Stimulated activated CD8-positive, alpha-beta memory T cell treated with anti-CD3 and anti-CD28 coated beads, Interleukin-4, amount 100 ng/mL, for 48 hours (primary cell): ENCODE measurements at places on chromosomes 11 and 22.

- no peak for DNase-seq
Observed at GRCh38 chr11:119783466-119784400, 54.7 kb upstream of the NECTIN1 start.

DNA sequence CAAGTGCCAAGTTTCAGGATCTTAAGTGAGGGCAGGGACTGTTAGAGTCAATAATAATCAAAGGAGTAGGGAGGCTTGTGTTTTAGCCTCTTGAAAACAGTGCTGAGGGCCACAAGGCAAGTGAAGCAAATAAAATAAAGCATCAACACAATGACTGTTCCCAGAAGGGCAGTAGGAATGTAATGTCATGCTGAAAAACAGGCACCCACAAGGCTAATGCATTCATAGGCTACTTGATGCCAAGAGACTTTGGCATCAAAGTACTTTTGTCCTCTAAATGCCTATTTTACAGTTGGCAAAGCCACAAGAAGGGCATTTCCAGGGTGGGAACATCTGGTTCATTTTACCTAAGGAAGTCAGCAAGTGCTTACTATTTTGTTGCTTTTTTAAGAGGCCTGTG lies 22.9 kb downstream of the RAB39A start:
- no peak for DNase-seq

- no peak for DNase-seq
Observed at GRCh38 chr11:72823105-72823804, 9.0 kb downstream of the ATG16L2 start.

- no peak for DNase-seq
Observed at GRCh38 chr11:9150501-9150900, 59.1 kb upstream of the SCUBE2 start.

DNA sequence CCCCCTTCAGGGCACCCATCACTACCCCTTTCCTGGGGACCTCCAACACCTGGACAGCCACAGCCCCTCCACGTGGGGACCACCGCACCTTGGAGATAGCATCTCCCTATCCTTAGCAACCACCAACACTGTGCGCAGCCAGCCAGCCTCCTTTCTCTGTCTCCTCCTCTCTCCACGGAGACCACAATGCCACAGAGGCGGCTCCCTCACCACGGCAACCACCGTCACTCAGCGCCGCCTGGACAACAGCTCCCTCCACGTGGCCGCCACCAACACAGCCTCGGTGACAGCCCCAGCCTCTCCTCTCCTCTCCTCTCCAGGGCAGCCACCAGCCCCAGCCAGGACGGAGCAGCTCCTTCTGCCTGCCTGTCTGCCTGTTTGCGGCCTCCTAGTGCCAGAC lies 10.5 kb downstream of the ELFN2 start:
- peak; percentile 56 for DNase-seq

- DNase-seq, result no peak
Observed at GRCh38 chr11:76234021-76234415, 27.7 kb upstream of the WNT11 start.

DNA sequence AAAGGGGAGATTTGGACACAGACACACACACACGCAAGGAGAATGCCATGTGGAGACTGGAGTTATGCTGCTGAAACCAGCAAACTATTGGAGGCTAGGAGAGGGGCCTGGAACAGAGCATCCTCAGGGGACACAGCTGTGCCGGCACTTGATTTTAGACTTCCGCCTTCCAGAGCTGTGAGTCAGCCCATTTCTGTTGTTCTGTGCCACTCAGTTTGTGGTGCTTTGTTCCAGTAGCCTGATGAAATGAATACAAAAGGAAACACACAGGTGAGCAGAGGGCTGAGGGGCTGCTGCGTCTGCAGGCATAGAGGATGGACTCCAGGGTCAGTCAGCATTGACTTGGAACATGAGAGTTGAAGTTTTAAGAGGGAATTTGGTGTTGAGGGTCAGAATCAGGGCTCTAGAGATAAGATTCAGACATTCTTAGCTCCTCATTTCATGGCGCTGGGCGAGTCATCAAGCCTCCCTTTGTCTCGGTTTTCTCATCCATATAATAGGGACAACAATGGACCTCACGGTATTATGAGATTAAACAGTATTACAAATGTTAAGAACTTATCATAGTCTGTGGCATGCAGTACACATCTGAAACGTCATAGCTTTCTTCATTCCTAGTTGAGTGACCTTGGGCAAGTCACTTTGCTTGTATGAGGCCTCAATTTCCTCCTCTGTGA lies 191.0 kb downstream of the MIAT start:
- DNase-seq, result no peak

GRCh38 chr11:112596324-112596723 lies 335.7 kb upstream of the PLET1 start:
- no peak for DNase-seq

- no peak for DNase-seq
Observed at GRCh38 chr11:61626580-61627380, 45.9 kb upstream of the SYT7 start.

DNA sequence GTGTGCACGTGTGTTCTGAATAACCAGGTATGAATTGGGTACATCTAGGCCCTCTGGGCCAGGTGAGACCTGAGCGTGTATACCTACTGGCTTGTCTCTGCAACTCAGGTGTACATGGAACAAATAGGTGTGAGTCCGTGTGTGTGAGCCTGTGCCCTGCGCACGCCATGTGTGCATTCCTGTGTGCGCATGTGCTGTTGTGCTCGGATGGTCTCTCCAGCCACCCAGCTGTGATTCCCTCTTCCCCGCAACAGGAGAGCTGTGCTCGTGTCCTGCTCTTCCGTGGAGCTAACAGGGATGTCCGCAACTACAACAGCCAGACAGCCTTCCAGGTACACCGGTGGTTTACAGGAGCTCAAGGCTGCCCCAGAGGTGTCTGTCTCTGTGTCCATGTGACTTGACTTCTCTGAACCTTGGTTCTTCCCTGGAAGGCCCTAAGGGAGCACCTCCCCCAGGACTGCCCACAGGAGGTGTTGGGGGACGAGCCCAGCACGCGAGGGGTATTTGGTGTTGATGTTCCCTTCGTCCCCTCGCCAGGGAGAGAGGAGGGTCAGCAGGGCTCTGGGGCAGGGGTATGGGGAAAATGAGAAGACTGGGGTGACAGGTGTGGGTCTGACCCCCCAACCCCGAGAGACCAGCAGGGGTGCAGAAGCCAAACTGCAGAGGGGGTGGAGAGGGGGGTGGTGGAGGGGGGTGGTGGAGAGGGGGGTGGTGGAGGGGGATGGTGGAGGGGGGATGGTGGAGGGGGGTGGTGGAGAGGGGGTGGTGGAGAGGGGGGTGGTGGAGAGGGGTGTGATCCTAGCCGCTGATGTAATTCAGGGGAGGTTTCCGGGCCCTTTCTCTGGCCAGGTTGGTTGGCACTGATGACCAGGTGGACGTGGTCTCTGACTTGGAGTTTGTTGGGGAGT lies 10.7 kb downstream of the SHANK3 start:
- DNase-seq, result no peak

DNA sequence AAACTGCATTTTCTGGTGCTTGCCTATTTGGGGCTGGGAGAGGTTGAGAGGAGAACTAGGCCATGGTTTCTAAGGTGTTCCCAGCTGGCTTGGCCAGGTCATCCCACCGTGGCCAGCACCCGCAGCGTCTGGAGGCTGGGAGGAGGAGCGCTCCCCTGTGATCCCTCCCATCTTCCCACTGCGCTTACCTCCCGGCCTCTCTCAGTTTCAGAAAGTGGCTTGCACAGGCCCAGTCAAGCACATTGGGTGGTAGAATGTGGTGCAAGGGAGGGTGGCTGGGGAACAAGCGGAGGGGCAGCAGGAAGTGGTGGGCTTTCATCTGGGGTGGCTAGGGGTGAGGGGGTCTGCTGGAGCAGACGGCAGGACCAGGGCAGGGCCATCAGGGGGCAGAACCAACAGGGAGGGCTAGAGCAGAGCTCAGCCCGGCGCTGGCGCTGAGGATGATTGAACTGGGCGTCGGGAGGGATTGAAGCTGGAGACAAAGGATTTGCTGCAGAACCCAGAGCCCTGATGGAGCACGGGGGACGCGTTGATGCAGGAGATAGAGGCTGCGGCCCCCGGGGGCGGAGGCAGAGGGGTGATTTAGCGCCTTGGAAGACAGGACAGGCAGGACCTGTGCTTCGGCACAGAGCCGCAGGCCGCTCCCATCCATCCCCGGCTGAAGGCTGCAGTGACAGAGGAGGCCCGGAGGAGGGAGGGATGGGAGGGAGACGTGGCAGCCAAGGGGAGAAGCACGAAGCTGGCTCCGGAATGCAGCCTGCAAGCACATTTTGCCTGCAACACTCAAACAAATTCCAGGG lies 76.0 kb downstream of the TRIM29 start:
- no peak for DNase-seq

GRCh38 chr11:63889344-63889743 lies 27.6 kb downstream of the RCOR2 start:
- DNase-seq, result no peak

- DNase-seq, result no peak
Observed at GRCh38 chr11:128927683-128928336, 14.9 kb downstream of the TP53AIP1 start.

DNA sequence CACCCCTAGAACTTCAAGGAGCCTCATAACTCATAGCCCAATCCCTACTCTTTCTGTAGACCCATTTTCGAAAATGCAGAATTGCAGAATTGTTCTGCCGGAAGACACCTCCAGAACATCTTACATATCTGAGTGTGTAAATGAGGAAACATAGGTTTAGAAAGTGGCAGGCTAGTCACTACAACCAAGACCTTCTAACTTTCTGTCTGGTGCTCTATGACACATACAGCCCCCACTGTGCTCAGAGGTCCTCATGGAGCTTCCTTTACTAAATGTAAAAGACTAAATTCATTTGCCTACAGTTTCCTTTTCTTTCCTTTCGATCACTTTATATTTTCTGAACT lies 132.1 kb upstream of the DDI1 start:
- DNase-seq, result no peak

DNA sequence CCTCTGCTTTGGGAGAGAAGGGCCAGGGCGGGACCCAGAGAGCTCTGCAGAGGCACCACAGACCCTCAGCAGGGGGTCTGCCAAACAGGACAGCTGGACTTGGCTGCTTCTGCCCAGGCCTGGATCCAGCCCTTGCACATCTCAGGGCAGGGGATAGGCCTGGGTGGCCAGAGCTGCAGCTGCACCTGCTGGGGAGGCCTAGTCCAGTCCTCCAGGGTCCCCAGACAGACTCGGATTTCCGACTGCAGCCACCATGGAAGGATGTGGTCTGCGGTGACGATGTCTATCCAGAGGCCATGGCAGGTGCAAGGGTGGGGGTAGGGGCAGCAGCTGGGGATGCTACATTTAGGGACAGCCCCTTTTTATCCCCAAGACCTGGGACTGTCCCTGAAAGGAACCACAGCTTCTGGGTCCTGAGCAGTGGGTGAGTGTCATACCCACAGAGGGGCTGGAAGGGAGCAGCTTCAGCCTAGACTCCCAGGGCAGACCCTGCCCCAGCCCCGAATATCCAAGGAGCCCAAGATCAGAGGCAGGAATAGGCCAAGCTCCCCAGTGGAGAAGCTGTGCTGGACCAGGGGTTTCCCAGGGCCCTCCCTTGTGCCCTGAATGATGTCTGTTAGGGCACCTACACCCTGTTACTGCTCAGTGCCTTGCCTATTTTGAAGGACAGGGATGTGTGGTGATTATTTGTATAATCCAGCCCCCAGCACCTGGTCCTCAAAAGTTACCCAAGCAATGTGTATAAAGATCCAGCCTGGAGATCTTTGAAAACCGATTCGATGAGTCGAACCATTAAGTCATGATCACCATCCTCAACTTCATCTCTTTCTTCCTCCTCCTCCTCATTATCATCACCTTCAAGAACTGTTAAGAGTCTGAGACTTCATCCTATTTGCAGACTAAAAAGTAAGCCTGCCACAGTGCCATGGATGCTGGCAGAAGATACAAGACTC lies 2.5 kb upstream of the IGLL5 start:
- peak; percentile 67 for DNase-seq

GRCh38 chr22:49004484-49005399 lies 822.9 kb downstream of the BRD1 start:
- DNase-seq, result no peak

DNA sequence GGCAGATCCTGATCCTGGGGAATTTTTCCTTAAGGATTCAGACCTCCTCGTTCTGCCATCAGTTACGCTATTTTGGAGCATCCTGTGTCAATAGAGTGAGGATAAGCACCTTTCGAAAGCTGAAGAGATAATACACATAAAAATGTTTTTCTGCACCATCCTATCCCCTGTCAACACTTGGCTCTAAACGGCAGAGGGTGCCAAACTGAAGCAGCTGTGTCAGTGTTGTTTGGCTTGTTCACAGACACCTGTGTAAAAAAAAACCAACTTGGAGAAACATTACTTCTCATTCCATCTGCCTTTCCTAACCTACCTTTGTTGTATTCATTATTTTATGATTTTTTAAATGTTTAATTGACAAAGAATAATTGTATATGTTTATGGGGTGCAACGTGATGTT lies 417.0 kb upstream of the DDI1 start:
- DNase-seq, result no peak

GRCh38 chr22:24763872-24764485 lies 10.5 kb downstream of the PIWIL3 start:
- DNase-seq, result no peak

- no peak for DNase-seq
Observed at GRCh38 chr11:25755918-25756584, 575.9 kb upstream of the ANO3 start.

DNA sequence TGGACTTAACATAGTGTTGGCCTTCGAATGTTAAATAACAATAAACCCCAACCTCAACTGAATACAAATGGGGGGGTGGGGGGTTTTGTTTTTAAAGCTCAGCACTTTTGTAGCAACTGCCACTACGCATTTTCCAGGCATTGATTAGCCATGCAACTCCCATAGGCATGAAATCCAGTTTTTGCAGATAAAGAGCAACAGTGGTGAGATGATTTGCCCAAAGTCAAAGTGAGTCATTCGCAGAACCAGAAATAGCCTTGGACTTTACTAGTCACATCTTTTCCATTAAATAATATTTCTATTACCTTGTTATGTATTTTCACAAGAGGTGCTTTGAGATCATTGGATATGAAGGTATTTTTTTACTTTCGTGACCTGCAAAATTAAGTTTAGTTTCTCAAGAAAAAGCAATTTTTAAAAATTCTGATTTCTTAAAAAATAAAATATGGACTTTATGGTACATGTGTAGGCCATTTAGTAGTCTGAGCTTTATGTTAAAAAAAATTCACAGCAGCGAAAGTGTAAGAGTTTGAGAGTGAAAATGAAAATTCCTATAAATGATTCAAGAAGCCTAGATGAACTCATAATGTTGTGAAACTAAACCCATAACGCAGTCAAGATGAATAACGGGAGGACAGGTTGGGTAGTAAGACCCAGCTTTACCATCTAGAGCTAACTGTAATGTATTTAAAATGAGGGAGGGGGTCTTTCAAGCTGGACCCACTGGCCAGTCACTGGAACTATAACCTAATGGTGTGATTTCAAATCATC lies 1.9 kb upstream of the PHF21A start:
- DNase-seq, result no peak

DNA sequence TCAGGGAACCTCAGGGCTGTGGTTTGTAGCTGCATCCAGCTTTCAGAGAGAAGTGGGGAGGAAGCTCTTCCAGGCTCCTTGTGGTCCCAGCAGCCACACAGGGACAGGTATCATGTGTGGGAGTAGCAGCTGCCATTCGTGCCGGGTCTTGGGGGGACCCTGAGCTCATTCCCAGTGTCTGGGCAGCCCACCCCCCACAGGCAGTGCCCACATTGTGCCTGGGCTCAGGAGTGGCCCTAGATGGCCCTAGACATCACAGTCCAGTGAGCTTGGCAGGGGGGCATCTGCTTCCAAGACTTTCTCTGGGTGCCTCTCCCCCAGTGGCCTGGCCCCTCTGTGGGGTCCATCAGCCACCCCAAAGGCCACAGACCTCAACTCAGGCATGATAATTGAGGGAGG lies 619.7 kb downstream of the BRD1 start:
- no peak for DNase-seq

- DNase-seq, result no peak
Observed at GRCh38 chr11:47711225-47711624, 3.9 kb downstream of the AGBL2 start.
